ENCODE measurements at places on chromosomes 4 and X.

- no peak for DNase-seq
These were observed 634 bp upstream of the PLXNB3 start for GRCh38 chrX:153763298-153763932.

DNA sequence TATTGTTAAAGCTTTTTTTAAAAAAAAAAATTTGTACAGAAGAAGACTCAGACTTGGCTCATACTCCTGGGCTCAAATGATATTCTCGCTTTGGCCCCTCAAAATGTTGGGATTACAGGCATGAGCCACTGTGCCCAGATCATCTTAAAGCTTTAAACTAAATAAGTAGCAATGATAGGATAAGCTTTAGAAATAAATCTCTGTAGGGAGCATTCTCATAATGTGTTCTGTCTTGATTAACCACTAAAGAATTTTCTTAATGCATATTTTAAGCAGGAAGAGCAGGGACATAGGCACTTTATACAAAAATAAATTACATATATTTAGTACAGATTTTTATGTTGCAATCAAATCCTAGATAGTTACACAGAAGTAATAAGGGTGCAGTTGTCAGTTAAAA lies 667.2 kb downstream of the GRID2 start:
- no peak for DNase-seq

- DNase-seq: no peak
These were observed 4.3 kb upstream of the SLC4A4 start for GRCh38 chr4:71334465-71334882.

DNA sequence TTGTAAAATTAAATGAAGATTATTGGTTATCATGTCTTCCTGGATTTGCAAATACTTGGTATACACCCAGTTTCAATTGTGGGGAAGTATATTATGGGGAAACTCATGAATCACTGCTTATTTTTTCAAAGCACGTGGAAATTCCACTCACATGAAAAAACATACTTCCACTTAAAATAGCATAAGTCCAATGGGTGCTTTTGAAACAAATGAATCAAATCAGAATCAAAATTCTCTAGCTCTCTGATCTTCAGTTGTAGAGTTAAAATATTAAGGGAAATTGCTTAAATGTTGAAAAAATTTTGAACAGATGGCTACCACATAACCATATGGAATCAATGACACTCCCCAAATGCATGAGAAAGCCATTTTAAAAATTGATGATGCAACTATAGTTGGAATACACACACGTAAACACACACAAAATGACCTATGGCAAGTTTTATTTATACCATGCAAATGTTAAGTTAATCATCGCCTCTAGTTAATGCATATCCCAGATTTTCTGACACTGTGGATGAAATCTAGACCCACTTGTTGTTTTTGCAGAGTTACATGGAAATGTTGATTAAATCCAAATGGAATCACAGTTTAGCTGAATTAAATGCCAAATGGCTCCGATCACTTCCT lies 93.2 kb downstream of the ARSF start:
- no peak for DNase-seq

DNA sequence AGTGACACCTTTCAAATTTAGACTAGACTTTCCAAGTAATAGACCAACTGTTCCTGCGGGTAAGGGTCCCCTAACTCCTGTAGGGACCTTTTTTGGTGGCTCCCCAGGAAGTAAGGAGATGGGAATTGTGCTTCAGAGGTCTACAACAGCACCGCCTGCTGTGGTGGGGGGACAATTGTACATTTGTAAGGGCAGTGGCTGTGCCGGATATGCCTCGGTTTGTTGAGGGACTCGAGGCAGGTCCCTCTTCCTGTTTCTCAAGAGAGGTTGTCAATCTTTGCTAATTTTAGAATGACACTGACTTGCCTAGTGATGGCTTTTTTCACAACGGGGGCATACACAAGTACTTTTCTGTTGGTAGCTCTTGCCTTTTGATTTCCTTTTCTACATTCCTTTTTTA lies 15.5 kb upstream of the HSD17B11 start:
- no peak for DNase-seq

DNA sequence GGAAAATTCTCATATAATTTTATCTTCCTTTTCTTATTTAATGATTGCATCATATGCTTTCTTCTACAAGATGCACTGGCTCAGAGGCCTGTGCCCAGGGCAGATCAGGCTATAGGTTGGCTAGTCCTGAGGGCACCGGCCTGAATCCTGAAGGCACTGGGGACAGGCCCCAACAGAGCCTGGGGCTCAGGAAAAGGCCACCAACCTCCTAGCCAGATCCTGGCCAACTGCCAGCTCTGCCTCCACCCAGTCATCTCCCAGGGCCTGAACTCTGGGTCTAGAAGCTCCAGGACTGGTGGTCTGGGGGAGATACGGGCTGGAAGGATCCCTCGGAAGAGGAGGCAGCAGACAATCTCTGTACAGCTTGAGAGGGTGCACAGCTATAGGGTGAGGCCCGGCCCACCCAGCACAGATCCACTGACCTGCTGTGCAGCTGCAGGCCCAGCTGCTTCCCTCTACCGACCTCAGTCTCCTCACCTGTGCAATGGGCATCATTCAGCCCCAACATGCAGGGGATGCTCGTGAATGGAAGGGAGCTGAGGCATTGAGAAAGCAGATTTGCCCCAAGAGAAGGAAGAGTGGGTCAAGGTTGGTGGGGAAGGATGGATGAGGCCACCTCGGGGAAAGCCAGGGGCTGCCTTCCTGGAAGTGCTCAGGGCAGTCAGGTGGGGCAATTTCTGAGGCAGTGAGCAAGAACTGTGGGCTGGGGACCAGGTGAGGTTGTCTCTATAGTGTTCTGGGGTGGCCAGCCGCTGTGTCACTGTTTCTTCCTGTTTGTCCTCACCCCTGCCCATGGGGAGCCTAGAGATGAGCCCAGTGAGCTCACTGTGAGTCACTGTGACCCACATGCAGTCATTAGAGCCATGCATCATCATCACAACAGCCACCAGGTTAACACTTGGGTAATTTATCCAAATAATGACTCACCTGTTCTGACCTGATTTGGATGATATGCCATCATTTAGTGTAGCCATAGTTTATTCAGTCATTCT lies 22.4 kb upstream of the XAGE2 start:
- DNase-seq: no peak

DNA sequence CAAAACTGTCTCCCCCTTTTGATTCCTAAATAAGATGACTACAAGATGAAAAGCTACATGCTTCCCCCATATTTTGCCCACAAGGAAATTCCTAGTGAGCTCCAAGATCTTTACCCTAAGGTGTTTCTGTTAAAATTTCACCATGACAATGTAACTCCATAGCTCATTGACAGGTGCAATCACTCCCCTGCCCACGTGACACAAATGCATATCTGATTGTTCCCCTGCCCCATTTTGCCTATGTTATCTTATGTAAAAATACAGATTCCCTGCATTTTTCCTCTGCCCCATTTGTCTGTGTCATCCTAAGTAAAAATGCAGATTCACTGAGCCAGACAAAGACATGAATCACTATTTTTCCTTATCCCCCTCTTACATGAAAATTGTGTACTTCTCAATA lies 66.7 kb downstream of the GPRASP3 start:
- DNase-seq: no peak

- no peak for DNase-seq
These were observed 30.4 kb upstream of the TEC start for GRCh38 chr4:48300004-48300403.

DNA sequence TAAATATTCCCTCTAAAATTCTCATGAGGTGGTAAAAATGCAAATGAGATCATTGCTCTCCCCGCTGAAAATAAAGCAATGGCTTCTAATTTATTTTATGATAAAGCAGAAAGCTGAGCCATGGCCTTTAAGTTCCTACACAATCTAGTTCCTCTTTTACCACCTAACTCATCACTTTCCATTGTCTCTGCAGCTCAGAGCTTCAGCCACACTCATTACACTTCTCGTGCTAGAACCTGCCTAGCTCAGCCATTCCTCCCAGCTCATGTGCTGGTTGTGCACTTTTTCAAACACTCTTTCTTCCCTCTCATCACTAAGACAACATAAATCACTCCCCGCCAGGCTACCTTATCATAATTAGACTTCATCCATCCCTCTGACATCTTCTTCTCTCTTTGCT lies 1112.1 kb upstream of the PRKX start:
- DNase-seq: no peak

- no peak for DNase-seq
These were observed 8.1 kb upstream of the DKK2 start for GRCh38 chr4:107044170-107044569.

DNA sequence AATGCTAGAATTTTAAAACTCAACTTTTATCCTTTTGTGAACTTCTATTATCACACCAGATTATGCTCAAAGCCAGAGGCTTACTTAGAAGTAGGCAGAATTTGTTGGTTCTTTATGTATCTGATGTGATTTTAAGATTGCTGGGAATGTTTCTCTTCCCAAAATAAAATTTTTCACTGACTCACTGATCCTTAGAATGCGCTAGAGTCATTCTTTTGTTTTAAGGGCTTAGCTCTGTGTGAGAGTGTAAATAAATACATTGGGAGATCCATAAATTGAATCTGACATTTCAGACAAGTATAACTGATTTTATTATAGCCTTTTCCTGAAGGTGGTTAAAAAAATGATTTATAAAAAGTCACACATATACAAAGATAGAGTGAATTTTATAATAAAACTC lies 101.3 kb downstream of the LARP1B start:
- DNase-seq: no peak

DNA sequence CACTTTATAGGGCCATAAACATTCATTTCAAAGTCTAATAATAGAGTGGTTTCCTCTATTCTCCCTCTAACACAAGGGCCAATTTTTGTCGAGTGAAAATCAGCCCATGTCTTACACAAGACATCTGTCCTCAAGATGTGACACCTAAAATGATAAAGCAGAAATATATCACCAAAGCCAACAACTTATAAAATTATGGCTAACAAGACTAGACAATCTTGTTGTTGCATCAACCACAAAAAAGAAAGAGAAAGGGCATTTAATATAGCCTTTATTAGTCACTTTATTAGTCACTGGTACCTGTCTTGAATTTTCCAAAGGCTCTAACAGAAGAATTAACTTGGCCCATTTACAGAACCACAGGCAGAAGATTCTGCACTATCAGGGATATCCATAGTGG lies 161.6 kb downstream of the SMIM20 start:
- DNase-seq: no peak

DNA sequence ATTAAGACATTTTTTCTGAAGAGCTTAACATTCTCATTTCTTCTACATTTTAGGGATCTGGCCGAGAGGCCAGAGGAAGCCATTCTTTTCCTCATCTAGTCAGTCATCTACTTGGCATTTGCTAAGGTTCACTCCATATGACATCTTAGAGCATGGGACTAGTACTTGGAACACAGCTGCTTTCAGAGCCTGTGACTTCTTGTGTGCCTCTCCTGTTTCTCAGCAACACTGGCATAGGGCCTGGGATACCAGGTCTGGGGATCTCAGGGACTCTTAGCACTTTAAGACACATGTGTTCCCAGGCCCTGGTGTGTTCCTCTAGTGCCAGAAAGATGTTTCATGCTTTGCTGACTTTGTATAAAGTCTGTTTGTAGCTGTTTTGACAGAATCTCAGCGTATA lies 7.3 kb downstream of the PLP1 start:
- no peak for DNase-seq

DNA sequence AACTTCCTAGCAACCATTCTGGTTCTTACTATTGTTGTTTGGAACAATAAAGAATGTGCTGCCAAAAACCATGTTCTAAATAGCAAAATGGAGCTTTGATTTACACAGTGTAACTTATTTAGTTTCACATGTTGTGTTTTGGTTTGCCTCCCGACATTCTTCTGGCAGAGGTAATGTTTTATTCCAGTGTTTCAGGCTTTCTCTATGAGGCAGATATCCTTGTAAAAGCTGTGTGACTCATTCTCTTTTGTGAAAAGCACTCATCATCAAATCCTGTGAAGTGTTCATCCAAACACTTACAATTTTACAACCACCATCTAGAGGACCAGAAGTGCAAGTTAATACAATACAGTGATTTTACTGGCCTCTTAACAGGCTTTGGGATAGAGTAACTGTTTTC lies 219.0 kb upstream of the GIMD1 start:
- no peak for DNase-seq

GRCh38 chrX:68827256-68827655 lies 1.6 kb upstream of the EFNB1 start:
- DNase-seq: no peak

- DNase-seq: no peak
These were observed 145.3 kb downstream of the ATRX start for GRCh38 chrX:77640702-77641101.

GRCh38 chr4:4995103-4995907 lies 24.0 kb downstream of the CYTL1 start:
- DNase-seq: no peak

DNA sequence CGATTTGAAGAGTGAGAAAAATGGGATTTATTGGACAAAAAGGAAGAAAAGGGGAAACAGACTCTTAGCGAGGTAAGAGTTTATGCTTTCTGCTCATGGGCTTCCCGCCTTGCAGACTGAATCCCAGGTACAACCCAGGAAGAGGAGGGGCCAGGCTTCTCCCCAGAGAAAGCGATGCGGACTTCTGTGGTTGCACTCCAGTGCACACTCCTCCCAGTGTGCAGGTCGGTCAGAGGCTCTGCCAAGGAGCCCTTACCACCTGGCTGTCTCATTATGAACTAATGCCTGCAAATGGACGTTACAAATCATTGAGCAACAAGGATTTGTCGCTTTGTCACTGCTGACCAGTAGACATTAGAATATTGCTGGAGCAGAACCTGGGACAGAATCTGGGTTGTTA lies 39.9 kb upstream of the GLRA2 start:
- DNase-seq: no peak

DNA sequence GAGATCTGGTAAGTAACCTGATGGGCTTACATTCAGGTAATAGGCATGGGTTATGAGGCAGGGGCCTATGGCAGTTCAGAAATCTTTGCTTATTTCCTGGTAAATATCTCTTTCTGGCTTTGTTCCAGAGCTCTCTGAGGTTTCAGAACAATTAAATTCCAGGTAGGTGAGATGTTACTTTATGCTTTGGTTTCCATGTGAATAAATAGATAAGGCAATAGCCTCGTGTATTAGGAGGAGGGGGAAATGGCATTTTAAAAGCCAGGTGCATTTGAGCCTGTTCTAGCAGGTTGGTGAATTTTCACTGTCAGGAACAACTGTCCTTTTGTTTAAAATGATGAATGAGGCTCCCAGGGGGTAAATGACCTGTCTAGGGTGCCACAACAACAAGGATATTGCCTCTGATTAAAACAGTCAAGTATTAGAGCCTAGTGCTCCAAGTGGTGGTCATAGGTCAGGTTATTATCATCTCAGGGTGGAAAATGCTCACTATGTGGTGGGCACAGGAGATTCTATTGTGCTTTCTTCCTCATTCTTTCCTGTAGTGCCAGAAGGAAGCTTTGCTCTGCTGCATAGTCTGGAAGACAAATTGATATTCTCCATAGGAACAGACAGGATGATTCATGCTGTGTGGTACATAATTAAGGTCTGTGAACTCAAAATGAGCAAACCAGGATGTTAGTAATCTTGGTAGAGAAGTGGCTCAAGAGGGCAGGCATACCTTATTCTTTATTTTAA lies 296.2 kb downstream of the INPP4B start:
- no peak for DNase-seq

- no peak for DNase-seq
These were observed 38.4 kb downstream of the PHKA2 start for GRCh38 chrX:18945483-18945882.

GRCh38 chrX:150182161-150182560 lies 181.0 kb upstream of the MAMLD1 start:
- no peak for DNase-seq
